NCI-H1930 (cell line): ENCODE measurements at places on chromosomes 1 and 21.

DNA sequence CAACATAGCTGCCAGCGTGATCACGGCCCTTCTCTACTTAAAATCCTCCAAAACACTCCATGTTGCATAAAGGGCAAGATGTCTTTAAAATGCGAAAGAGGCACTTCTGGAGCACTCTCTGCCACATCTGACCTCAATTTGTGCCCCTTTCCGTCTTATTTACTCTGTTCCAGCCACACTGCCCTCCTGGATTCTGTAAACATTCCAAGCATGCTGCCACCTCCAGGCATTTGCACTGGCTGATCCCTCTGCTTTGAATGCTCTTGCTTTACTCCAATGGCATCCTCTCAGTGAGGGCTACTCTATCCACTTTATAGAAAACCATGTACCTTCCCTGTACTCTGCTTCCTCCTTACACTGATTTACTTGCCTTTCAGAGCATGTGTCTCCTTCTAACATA is 5.3 kb upstream of the RGS7 start:
- DNase-seq: no peak

- no peak for DNase-seq
These were observed 149.8 kb upstream of the NR5A2 start for GRCh38 chr1:199877526-199878384.

DNA sequence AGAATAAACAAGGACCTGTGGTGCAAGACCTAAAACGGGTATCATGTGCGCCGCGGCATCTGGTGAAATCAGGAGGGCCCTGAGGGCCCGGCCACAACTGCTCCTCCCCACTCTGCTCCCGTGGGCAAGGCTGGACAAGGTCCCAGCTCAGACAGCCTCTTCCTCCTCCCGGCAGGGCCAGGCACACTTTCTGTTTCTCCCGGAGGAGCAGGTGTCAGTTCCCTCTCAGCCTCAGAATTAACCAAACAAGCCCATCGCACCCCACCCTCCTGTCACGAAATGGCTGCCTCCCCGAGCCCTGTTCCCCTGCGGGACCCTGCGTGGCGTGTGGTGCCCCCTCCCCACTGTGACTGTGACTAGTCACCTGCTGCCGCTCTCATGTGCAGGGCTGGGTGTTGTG is 15.2 kb downstream of the PTTG1IP start:
- DNase-seq: no peak

DNA sequence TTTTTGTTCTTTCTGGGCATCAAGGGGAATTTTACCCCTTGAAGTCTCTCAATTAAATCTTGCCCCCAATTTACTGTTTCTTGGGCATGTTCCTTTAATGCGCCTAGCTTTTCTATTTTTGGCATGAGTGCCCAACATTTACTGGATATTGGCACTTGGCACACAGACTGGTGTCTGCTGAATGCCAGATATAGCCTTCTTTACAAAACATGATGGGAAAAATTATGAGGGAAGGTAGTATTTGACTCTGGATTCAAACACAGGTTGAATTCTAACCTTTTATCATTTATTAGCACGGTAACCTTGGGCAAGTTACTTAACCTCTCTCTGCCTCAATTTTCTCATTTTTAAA is 88.3 kb upstream of the GPR52 start:
- DNase-seq: no peak
